H1 (cell line): ENCODE measurements at places on chromosomes 7 and 10.

GRCh38 chr7:111392294-111392693, 170.0 kb downstream of the IMMP2L start:
- no peak for DNase-seq

- DNase-seq: no peak
Measured at GRCh38 chr7:494259-494687, 25.4 kb downstream of the PDGFA start.

DNA sequence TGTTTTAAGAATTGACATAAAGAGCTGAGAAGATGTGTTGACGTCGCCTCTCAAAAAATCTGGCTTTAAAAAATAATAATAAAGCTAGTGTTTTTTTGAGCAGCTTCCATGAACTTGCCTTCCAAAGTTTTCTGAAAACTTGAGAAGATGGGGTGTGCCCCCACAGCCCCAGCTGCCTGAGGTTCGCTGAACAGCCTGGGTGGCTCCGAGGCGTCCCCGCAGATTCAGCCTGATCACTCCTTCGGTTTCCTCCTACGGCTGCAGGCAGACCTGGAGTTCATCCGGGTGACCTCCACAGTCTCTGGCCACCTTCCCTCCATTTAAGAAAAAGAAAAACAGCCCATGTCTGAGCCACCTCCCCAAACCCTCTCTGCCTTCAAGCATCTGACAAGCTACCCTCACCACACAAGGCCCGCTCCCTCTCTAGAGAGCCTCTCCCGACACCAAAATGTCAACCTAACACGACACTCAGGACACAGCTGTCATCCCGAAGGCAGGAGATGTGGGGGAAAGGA, 177.8 kb downstream of the PTPRN2 start:
- DNase-seq: no peak

- no peak for DNase-seq
Measured at GRCh38 chr7:81783818-81784217, 14.0 kb upstream of the HGF start.

DNA sequence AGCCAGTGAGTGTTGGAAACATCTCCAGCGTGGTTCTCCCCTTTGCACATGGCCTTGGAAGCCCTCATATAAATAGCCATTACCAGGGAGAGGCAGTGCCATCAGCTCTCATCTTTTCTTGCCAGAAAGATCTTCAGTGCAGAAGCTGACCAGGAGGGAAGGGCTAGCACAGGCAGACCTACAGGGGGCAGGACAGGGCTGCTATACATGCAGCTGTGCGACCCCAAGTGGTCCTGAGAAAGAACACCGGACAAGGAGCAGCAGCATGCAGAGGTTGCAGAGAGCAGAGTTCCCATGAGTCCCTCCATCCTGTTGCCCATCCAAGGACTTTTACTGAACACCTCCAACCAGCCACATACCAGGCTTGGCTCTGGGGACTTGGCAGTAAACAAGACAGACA, 17.1 kb downstream of the GRID1 start:
- DNase-seq: peak; percentile 63

GRCh38 chr7:16040346-16040745, 353.9 kb upstream of the MEOX2 start:
- DNase-seq: no peak

- no peak for DNase-seq
Measured at GRCh38 chr7:158028971-158029370, 558.7 kb downstream of the PTPRN2 start.
